NCI-H2081 treated with DMSO at 0.1 percent for 48 hours (cell line): ENCODE measurements at places on chromosomes 6 and 20.

DNA sequence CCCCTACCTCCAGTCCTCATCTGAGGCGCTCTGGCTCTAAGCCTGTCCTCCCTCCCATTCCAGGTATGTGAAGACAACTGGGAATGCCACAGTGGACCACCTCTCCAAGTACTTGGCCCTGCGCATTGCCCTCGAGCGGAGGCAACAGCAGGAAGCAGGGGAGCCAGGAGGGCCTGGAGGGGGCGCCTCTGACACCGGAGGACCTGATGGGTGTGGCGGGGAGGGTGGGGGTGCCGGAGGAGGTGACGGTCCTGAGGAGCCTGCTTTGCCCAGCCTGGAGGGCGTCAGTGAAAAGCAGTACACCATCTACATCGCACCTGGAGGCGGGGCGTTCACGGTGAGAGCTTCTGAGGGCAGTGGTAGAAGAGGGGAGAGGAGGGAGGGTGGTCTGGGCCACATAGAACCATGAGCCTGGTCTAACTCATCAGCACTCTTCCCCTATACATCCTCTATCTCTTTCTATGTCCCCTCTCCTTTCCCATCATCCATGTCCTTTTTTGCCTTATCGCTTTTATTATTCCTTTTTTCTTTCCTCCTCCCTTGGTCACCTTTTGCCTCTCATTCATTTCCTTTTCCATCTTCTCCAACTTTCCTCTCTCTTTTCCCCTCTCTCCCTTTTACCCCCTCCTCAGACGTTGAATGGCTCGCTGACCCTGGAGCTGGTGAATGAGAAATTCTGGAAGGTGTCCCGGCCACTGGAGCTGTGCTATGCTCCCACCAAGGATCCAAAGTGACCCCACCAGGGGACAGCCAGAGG lies 3.5 kb downstream of the RING1 start:
- DNase-seq: no peak

- DNase-seq: no peak
Measured at GRCh38 chr20:64076061-64076997, 3.0 kb downstream of the RGS19 start.

- DNase-seq: no peak
Measured at GRCh38 chr6:108966855-108967755, 118.9 kb downstream of the ARMC2 start.

DNA sequence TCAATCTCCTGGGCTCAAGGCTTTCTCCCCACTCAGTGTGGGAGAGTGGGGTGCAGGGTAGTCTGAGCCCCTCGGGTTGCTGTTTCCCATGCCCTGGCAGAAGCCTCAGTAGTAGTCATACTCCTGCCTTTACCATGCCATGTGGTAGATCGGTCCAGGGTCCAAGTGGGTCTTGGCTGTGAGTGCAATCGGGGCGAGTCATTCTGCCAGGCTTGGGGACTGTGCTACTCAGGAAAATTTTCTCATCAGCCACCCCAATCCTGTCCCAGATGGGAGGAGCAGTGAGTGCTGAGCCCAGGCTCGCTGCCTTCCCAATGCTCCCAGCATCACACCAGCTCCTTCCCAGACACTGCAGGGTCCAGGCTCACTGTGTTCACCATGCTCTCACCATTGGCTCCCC lies 10.7 kb upstream of the RAET1L start:
- DNase-seq: no peak

DNA sequence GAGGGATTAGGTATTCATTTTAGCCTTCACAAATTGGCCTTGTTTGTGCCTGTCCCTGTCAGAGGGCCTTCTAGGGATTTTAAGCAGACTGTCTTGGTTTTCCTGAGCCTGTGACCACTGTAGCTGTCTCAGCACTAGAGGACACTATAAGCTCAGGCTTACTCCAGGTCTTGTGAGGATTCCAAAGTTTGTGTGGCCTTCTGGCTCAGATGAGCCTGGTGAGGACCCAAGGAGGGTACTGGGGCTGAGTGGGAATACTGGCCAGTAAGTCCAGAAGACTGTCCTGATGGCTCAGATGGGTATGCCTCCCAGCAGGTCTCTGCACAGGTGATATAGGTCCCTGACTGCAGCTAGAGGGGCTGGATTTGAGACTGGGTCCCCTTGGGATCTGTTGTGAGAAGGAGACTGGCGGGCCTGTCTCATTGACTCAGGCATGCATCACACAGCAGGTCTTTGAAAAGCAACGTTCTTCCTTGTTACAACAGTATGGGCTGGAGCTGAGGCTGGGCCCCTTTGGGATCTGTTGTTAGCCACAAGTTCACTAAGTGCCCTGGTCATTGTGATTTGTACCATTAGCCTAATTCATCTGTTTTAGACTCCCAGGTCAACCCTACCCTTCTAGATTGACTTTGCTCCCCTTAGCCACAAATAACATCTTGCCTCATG lies 26.3 kb upstream of the TFB1M start:
- DNase-seq: no peak

- no peak for DNase-seq
Measured at GRCh38 chr6:22411376-22412105, 114.7 kb upstream of the PRL start.
